ENCODE measurements at places on chromosomes 16 and 17.

DNA sequence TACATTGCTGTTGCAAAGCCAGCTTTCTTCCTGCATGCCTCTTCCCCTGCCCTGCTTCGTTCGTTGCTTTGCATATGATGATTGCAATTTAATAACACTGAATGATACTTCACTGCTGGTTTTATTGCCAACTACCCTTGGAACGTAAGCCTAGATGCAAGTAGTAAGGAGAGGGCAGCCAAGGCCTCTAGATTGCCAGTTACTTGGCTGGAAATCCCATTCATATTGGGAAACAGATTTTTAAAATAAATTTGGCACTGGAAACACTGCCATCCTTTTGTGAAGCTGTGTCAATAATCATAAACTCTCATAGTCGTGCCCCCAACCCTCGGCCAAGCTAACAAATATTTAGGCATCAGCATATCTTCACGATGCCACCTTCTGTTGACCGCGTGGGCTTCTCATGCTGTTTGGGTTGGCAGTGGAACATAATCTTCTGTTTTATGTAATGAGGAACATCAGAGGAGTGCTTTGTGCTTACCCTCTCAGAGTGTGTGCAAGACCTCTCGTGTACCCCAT is 86.5 kb downstream of the MAP2K6 start:
- DNase-seq = no peak

GRCh38 chr17:7021993-7022778 is 664 bp upstream of the BCL6B start:
- DNase-seq = no peak

DNA sequence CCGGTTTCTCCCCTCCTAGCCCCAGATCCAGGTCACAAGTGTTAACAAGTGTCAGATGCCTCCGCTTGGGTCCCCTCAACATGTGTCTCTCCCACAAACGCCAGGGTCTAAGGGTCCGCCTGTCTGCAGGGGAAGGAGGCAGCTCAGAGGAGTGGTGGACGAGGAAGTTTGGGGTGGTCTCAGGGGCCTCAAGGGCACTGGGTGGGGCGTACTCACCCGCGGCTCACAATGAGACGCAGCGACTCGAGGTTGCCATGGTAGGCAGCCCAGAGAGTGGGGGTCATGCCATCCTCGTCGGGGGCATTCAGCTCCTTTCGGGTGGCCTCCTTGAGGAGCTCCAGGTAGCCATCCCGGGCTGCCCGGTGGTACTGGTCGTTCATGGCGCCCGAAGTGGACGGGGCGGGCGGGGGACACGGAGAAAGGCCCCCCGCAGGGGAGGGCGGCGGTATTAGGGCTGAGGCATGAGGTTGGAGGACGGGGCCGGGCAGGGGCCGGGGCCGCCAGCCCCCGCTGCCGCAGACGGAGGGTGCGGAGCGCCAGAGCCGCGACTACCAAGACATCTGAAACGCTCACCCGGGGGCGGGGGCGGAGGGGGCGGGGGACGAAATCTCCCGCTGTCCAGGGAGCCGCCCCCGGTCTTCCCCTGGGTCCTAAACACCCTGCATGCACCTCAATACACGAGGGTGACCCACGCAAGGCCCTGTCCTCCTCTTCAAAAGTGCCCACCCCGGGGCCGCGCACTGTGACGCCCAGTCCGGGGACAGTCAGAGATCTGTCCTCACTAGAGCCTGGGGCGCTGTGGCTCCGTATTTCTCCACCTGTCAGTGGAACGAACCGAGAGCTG is at the start of gene USH1G:
TSS of gene USH1G (minus strand) at position 562 of the 844 bp plus-strand sequence. CDS start at position 380, 182 bp downstream.
- peak; percentile 31 for DNase-seq

GRCh38 chr17:354651-355556 is 2.3 kb upstream of the RPH3AL start:
- no peak for DNase-seq

DNA sequence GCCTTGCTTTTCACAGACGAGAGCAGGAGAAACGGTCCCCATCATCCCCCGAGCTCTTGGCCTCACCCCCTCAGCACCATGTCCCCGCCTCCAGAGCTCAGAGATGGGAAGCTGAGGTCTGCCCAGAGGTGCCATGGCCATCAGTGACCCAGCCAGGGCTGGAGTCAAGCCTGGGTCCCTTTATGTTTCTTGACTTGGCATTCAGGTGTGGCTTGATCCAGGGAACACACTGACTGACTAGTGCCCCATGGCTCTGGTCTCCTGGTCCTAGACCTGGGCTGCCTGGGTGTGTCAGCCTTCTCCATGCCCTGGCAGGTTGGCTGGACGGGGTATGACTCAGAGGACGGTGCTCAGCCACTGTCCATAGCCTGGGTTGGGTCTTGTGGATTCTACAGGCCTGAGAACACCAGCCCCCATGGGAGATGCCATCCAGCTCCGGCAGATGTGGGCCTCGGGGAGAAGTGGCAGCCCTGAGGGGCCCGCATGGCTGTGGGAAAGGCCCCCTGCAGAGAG is 54.2 kb downstream of the ZFPM1 start:
- DNase-seq = no peak

DNA sequence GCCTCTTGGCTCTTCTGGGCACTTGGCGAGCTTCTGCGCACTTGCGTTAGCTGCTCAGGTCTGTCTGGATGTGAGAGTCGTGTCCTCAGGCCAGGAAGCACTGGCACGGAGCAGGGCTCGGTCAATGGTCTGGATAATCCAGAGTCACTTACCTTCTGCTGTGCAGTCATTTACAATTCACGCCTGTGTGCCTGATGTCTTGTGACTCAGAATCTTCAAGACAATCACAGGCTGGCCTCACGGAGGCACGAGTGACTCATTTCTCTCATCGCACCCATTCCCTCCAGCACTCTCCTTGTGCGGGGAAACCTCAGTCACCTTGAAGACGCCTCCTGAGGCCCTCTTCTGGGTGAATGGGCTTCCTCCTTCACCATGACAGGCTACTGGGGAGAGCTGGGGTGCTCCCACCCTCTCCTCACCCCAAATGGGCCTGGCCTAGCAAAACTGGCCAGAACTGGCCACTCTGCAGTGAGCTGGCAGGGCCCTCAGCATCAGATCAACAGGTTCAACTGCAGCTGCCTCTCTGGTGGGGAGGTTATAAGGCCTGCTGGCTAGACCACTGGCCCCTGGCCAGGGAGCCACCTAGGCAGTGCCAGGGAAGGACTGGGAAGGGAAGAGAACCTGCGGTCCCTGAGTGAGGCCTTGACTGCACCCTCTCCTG is 1.9 kb upstream of the CAPN15 start:
- DNase-seq = no peak

DNA sequence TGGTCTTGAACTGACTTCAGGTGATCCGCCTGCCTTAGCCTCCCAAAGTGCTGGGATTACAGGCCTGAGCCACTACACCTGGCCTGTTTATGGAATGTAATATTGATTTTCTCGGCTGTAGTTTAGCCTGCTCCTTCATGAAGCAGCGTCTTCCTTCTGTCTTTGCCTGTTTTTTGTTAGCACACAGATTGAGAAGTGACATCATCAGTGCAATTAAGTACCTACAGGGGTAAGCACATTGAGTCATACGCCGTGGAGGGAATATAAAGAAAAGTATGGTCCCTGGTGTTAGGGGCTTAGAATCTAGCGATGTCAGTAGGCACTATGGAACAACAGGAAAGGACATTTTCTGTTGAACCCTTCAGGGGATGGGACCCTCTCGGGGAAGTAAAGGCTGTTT is 48.7 kb upstream of the SEC14L1 start:
- no peak for DNase-seq

GRCh38 chr16:55203570-55203969 is 120.4 kb upstream of the IRX6 start:
- no peak for DNase-seq

DNA sequence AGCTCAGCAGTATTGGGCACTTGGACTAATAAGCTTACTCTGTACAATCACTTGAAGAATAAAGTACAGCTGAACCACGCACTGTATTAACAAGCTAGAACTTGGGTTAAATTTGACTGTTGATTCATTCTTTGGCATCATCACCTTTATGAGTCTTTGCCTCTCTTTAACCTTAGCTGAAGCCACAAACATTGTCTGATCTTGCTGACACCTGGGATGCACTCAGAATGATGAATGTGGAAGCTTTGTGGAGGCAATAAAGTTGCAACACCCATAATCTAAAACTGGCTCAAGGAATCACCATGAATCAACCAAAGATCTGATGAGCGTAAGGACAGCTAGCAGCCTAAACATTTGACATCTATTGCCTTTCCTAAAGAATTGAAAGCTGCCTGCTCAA is 590.6 kb upstream of the SOX9 start:
- no peak for DNase-seq

Measured in left kidney (tissue), 8 donors.